LoVo (cell line): ENCODE measurements at places on chromosomes 1 and 21.

DNA sequence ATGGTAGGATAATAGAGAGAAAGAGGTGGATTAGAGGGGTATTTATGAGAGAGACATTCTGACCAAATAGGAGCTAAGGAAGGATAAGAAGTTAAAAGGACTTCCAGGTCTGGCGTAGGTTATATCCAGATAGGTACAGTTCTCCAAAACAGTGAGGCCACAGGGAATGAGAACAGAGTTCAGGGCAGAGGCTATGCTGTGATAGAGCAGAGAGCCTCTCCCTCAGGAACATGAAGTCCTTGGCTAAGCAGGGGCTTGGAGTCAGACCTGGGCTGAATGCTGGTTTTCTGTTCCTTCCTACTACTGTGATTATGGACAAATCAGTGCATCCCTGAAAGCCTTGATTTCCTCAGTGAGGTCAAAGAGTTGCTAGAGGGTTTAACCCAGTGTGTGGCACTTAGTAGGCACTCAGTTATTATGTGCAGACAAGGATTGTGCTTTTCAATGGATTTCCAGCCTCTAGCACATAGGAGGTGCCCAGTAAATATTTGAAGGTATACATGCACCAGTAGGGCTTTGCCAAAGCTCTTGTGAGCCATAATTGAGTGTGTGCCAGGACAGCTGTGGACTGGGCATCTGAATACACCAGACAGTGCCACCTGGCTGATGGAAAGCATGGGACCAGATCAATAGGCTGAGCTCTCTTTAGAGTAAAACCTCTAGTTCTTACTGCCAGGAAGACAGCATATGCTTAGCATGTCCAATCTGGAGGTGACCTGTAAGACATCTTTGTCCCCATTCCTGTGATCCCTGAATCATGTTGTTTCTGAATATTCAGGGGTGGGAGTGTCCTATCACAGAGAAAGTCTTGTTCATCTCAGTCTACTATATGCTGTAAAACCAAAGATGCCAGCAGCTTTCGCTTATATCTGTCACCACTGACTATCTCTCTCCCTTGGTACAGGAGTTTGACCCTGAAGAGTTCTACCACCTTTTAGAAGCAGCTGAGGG lies 111.1 kb downstream of the PIK3R3 start:
- no peak for DNase-seq

DNA sequence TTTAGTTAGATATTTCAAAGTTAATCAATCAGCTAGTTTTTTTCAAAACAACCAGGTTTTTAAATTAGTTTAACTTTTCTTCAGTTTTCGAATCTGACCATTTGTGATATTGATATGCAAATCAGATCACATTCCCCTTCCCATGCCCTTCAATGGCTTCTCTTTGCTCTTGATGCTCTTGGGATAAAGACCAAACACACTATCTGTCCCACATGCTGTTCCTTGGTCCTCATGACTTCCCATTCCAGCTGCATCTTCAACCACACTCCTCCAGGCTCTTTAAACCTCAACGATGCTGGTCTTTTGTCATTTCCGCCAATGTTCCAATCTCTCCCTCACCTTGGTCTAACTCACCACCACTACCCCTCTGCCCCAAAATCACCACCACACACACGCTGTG lies 285.8 kb downstream of the LMX1A start:
- no peak for DNase-seq

DNA sequence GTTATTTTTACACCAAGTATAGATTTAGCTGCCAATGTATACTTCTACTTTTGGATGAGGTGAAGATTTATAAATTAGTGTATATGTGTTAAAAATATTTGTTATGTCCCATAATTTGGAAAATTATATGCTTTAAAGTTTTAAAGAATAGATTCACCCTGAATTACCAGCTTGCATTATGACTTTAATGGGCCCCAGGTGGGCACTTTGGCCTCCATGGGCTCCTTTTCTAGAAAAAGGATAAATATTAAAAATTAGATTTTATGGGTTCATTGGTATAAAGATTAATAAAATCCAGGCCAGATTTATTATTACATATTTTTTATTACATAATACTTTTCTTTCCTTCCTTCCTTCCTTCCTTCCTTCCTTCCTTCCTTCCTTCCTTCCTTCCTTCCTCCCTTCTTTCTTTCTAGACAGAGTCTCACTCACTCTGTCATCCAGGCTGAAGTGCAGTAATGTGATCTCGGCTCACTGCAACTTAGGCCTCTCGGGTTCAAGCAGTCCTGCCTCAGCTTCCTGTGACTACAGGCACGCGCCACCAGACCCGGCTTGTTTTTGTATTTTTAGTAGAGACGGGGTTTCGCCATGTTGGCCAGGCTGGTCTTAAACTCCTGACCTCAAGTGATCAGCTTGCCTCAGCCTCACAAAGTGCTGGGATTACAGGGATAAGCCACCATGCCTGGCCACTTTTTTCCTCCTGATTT lies 21.9 kb downstream of the KMO start:
- no peak for DNase-seq

DNA sequence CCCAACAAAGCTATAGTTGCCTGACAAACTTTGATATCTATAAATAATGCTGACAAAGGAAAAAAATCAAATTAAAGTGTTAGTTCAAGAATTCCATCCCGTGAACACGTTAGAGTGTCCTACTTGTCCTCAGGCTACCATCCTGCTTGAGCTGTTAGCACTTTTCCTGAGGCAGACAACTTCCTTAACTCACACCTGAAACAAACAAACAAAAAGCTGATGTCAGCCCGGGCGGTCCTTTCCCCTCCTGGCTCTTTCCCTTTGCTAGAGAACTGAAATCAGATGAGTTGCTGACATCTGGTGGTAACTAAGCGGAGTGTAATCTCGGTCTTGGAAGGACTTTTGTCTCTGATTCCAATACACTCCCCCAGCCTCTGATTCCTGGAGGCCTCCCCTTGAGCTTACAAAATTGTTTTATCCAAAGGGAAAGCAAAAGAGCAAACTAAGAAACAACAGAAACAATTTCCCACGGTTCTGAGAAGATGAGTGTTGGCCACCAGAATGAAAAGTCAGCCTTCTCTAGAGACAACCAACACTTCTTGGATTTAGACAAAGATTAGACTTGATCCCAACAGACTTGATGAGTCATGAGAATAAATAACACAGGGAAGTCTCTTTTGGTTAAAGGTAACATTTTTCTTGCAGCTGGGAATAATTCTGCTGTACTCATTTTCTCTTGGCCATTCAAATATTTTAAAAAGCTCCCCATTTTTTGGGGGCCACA lies 135.4 kb downstream of the PROX1 start:
- peak; percentile 73 for DNase-seq

GRCh38 chr1:156009404-156009803 lies 11.3 kb downstream of the SSR2 start:
- DNase-seq = no peak

- DNase-seq = no peak
Measured at GRCh38 chr1:8699679-8700078, 117.8 kb downstream of the RERE start.

GRCh38 chr1:90936731-90937130 lies 85.1 kb downstream of the ZNF644 start:
- DNase-seq = no peak

GRCh38 chr1:175713381-175713780 lies 30.0 kb downstream of the TNR start:
- no peak for DNase-seq

DNA sequence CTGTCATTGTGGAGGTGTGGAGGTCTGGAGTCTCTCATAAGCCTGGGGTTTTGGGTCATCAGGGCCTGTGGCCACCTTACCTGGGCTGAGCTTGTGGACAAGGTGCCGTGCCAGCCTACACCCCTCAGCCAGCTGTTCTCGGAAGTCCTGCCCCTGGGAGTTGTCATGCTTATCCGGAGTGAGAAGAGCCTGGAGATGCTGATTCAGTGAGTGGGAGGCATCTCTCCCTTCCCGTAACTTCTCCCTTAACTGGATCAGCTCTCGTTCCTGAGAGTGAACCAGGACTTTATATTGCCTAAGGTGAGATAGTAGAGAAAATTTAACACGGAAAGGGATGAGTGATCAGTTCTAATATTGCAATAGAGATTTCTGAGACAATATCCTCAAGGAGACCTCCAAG lies 30.0 kb upstream of the REG4 start:
- no peak for DNase-seq

DNA sequence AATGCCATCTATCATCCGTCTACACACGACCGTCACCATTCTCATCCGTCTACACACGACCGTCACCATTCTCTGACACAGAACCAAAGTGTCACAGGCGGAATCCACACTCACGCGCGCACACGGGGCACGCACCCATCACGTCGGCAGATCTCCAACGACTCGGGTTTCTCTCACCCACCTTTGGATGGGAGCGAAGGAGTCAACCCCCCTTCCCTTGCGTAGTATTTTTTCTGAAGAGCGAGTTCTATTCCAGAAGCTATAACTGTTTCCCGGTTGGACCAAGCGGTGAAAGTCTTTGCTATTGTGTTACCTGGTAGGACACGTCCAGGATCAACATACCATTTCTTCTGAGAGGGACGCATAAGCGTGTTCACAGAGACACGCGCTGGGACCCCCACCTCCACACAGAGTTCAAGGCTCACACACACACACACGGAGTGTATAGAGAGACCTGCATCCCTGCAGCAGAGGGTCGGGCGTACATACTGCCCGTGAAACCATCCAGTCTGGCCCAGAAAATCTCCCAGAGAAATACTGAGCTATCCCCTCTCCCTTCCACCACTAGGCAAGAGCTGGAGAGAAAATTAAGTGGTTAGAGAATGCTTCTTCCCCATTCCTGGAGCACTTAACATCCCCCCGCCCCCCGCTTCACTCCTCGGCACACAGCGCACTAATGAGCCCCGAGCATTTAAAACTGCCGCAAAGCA lies 741 bp downstream of the DUSP10 start:
- DNase-seq = no peak

- no peak for DNase-seq
Measured at GRCh38 chr21:25490742-25491141, 116.5 kb downstream of the MRPL39 start.

DNA sequence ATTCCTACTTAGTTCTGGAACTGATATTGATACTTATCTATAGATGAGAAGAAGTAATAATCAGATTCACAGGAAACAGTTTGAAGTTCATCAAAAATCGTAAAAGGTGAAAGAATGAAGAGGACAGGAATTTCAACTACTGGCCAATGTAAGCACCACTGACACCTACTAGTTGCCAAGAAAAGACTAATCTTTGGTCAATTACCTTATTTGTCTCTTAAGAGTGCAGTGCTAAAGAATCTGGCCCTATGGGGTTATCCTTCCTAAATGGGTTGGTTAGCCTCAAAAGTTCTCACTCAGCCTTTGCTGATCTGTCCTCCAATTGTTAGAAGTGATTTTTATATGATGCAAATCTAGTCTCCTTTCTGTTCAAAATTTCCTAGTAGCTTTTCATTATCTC lies 29.5 kb downstream of the ADSS2 start:
- DNase-seq = no peak

DNA sequence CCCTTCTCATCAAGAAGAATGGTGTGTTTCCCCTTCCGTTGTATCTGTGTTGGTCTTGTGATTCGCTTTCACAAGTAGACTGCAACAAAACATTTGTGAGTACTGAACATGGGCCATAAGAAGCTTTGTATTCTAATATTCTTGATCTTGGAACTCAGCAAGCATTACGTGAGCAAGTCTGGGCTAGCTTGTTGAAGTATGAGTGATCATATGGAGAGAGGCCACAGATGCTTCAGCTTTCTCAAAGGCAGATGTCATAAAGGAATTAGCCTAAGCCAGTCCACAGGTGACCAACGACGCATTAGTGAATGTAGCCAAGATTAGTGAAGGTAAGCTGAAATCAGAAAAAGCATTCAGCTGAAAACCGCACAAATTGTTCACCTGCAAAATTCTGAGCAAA lies 609.6 kb upstream of the NEGR1 start:
- no peak for DNase-seq

GRCh38 chr1:86052948-86053698 lies 103.4 kb downstream of the COL24A1 start:
- no peak for DNase-seq
